K562 (cell line): ENCODE measurements at places on chromosomes 1 and 21.
A peak's percentile ranks its signal among the peaks of the same experiment; 100 is the strongest.

- no peak for DNase-seq
Observed at GRCh38 chr1:152026895-152027294, 9.9 kb downstream of the S100A11 start.

- no peak for DNase-seq
Observed at GRCh38 chr1:32920833-32921232, 19.6 kb upstream of the TMEM54 start.

- no peak for DNase-seq
Observed at GRCh38 chr1:202029171-202029665, 18.8 kb downstream of the ELF3 start.

DNA sequence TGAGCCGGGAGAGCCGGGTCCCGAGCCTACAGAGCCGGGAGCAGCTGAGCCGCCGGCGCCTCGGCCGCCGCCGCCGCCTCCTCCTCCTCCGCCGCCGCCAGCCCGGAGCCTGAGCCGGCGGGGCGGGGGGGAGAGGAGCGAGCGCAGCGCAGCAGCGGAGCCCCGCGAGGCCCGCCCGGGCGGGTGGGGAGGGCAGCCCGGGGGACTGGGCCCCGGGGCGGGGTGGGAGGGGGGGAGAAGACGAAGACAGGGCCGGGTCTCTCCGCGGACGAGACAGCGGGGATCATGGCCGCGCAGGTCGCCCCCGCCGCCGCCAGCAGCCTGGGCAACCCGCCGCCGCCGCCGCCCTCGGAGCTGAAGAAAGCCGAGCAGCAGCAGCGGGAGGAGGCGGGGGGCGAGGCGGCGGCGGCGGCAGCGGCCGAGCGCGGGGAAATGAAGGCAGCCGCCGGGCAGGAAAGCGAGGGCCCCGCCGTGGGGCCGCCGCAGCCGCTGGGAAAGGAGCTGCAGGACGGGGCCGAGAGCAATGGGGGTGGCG is 371 bp downstream of the ARID1A start:
- peak; percentile 82 for DNase-seq

GRCh38 chr1:78079580-78079979 is 33.8 kb downstream of the GIPC2 start:
- no peak for DNase-seq

DNA sequence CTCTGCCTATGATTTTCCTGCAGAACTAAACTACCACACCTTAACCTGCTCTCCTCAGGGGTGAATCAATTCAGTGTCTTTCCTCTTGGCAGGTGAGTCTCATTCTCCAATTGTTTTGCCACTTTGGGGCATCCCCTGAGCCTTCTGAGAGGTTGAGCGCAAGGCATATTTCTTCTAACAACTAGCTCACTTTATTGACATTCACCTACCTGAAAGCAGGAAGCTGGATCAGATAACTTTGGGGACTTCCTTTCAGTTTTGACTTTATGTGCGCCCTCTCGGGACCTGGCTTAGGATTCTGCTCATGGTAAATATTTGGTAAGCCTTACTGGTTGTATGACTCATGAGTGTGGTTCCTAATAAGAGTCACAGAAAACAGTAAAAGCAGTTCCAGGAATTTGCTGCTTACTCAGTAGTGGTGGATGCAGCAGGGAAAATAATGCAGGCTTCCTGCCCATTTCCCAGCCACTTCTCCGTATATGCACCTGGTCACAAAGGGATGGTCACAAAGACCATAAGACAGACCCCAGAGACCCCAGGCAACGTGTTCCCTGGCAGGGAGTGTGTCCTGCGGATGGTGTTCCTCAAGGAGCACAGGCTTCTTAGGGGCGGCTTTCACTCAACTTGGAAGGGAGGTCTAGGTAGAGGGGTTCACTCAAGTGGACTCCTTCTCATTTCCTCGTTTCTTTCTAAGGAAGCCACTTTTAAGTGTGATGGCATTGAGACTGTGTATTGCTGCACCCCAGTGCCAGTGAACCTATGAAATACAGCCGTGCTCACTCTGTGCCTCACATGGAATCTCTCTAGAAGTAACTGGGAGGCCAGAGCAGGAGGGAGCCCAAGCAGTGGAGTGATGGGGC is 22.0 kb upstream of the BATF3 start:
- DNase-seq, result peak; percentile 40

- peak; percentile 56 for DNase-seq
Observed at GRCh38 chr1:165144757-165145397, 211.6 kb downstream of the LMX1A start.

DNA sequence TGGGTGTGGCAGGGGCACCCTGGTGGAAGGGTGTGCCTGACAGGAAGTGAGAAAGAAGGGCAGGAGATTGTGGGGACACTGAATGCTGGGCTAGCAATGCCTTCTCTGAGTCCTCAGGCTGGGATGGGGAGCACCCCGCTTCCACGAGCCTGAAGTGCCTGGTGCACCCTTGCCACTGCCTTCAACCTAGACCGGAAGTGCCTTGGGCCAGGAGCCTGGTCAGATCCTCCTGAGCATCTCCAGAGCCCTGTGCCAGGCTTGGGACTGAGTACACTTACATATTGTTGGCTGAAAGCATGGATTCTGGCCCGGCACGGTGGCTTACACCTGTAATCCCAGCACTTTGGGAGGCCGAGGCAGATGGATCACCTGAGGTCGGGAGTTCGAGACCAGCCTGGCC is 205.8 kb upstream of the EDN2 start:
- DNase-seq, result no peak

GRCh38 chr21:33856893-33857527 is 58.6 kb downstream of the ATP5PO start:
- peak; percentile 30 for DNase-seq

GRCh38 chr1:241823925-241824324 is 24.1 kb upstream of the EXO1 start:
- DNase-seq, result no peak

GRCh38 chr21:24852610-24853195 is 754.6 kb downstream of the MRPL39 start:
- no peak for DNase-seq

DNA sequence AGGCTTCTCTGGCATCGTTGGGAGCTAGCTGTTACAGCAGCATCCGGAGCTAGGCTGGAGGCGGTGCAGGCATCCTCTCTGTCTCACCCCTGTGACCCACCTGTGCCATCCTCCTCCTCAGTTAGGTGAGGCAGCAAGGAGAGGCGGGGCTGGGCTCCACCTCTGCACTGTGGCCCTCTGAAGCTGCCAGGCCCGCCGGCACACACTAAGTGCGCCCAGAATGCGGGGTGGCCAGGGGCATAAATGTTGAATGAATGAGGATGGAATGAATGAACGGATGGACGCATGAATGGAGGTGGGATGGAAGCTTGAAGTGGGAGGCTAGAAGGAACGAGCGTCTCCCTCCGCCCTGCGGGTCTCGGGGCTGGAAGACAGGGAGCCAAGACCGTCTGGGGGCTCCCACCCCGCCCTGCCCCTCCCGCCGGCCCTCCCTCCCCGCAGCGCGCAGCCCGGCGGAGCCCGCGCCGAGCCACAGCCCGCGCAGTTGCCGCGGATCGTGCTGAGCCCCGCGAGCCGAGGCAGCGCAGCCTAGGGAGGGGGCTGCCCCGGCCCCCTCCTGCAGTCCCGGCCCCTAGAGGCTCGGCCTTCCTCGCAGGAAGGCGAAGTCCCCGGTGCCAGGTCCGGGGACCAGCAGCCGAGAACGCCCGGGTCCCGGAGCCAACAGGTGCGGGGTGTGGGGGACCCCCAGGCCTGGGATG is at the start of gene HCRTR1:
Gene HCRTR1 (plus strand): TSS at position 472 of the 698 bp plus-strand sequence. CDS start 1,504 bp downstream, outside the sequence.
- DNase-seq, result no peak

GRCh38 chr1:154478639-154479038 is 23.4 kb upstream of the TDRD10 start:
- DNase-seq, result no peak

- DNase-seq, result no peak
Observed at GRCh38 chr1:91684481-91685196, 184.0 kb downstream of the CDC7 start.

DNA sequence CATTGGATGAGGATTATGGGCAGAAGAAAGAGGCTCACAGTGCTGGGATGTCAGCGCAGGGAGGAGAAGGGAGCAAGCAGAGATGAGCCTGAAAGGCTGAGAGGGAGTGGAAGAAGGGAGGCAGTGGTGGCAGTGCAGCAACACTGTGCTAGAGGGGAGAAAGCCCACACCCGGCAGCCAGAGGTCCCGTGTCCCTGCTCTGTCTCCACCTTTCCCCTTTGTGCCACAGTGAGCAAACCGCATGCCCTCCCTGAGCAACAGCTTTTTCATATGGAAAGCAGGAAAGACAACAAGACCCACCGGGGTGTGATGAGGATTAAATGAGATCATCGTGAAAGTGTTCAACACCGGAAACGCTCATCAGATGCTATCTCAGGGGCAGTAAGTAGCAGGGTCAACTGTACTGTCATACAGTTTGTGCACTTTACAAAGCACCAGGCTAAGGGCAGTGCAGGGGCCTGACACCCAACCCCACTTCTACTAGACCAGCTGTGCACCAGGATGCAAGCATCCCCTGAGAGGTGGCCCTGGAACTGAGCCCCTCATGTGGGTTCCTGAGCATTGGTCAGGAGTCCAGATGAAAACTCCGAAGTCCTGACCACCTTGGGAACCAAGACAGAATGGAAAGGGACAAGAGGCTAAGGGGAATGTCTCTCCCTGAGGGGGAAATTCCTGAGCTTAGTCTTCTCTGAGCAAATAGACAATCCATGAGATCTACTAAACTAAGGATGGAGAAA is 9.1 kb downstream of the NHLH1 start:
- DNase-seq, result no peak

- DNase-seq, result no peak
Observed at GRCh38 chr21:14520535-14520934, 25.6 kb downstream of the SAMSN1 start.

DNA sequence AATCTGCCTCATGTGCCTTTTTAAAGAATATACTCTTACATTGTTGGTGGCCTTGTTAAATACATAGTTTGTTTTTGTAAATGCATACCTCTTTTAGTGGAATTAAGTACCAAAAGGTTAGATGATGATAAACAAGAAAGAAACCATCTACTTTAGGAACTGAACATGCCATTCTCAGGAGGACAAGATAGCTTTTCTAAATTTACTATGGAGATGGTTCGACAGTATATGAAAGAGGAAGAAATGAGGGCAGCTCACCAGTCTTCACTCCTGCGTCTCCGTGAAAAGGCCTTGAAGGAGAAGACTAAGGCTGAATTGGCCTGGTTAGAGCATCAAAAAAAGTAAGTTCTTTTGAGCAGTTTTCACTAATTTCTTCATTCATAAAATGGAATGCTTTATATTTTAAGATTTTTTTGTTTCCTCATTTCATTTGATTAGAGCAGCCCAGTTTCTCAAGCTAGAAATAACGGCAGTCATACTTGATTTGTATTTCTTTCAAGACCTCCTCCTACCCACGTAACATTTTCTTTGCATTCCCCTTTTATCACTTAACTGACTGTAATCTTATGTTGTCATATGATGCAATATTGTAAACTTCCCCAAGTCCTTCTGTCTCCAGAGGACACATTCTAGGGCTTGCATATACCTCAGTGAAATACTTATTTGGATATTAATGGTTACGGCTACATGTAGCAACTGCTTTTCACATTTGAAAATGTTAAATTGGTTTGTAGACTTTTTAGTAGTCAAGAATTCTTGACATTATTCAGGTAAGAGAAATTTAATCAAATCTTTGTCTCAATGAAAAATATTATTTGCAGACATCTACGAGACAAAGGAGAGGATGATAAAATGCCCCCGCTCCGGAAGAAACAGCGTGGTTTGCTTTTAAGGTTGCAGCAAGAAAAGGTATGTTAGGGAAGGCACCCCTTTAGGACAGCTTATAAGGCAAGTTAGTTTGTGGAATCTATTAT is 99.3 kb downstream of the CEP350 start:
- no peak for DNase-seq

DNA sequence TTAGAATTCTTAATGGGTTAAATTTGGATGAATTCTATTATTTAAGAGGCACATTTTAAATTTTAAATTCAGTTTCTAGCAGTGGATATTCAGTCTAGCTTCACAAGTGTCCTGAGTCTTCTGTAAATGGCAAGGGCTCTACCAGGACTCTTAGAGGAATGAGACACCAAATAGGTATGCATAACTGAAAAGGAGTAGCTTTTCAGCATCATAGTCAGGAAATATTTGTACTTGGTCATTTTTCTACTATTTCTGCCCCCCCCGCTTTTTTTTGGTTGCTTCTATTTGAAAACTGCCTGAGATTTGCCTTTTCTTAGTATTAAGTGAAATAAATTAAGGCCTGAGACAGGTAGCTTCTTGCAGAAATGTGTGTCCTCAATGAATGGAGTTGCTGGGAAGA is 80.2 kb downstream of the MAST2 start:
- no peak for DNase-seq
